ENCODE measurements at places on chromosomes 6 and 20.

DNA sequence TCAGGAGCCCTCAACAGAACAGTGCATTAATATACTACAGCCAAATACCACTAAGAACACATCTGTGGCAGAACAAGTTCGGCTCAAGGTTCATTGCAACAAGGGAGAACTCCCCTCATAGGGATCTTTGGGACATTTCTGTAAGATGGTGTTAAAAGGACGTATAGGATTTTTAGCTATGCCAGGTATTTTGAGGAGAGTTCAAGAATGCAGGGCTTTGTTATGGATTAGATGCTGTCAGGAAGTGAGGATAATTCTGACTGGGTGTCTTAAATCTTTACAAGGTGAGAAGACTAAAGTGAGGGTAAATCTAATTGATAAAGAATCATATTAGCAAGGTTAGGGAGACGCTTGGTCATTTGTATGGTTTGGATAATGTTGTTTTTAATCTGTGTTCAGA is 83.7 kb upstream of the AHI1 start:
- no peak for DNase-seq

GRCh38 chr20:63955281-63955826 is 862 bp downstream of the UCKL1 start:
- DNase-seq, result no peak

DNA sequence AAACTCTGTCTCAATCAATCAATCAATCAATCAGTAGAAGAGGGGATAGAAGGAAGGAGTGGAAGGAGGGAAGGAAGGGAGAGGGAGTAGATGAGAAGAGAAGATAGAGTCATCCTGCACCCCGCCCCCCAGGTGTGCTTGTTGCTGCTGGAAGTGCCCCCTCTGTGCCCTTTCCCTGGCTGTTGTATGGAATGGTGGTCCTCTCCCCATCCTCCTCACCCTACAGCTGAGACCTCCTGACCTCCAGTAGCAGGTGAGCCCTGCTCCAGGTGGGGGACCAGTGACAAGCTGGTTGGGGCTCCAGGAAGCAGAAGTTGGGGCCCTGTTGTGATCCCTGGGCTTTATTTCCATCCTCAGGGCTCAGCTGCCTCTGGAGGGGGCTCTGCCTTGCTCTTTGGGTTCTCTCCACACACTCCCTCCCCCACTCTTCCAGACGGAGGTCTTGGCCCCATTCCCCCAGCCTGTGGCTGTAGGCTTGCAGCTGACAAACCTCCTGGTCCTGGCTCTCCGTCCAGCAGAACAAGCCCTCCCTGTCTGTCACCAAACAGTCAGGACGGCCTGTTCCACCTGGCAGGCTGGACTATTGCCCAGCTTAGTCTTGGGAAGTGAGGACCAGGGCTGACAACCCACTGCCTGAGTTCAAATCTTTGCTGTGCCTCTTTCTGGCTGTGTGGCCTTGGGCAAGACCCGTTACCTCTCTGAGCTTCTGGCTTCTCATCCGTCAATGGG is 26.0 kb upstream of the SCRT2 start:
- DNase-seq, result no peak

- DNase-seq, result no peak
Observed at GRCh38 chr20:23079926-23080325, 6.2 kb downstream of the CD93 start.

- no peak for DNase-seq
Observed at GRCh38 chr6:7446619-7447325, 57.2 kb downstream of the RIOK1 start.

DNA sequence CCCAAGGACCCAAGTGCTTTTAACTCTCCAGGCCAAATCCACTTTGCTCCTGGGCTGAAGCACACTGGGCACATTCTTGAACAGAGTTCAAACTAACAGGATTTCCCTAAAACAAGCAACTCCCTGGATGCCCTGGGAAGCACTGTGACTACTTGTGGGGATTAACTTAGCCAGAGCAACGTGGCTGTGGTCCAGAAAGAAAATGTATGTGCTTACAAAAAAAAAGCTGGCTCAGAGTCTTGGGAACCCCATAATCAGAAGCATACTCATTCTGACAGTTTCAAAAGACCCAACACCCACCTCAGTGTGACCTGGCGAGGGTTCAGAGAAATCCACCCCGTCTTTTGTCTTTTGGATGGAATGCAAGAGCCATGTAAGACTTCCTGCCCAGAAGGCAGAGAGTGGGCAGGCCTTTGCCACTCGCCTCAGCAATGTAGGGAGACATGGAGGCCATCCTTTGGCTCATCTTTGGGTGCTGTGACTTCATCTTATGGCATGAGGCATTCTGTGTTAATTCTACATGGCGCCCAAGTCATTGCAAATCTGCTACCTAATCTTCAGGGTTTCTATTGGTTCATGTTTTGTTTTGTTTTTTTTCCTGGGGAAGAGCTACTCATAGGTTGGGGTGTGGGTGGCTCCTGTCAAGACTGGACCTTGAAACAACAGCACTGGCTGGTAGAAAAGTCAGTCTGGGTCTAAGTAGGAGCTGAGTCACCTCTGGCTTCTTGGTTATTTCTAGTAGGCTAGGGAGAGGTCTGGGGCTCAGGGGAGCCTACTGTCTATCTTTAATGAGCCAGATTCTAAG is 248.6 kb upstream of the SUPT3H start:
- no peak for DNase-seq

- DNase-seq, result no peak
Observed at GRCh38 chr6:51753635-51754034, 333.8 kb downstream of the PKHD1 start.

DNA sequence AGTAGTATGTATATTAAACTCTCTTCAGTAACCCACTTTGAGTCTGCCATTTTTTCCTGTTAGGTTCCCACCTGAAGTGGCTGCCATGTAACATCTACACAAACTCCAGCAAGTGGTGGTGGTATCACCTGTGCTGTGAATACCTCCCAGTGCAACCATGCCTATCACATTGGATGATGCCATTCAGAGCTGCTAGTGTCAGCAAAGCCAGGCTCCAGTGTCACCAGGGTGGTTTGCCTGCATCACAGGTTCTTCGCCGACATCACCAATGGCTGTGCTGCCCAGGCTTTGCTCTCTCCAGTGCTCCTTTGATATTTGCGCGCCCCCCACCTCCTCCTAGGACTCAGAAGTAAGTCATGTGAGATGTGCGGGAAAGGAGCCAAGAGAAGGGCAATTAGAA is 162.6 kb upstream of the FOXA2 start:
- no peak for DNase-seq

DNA sequence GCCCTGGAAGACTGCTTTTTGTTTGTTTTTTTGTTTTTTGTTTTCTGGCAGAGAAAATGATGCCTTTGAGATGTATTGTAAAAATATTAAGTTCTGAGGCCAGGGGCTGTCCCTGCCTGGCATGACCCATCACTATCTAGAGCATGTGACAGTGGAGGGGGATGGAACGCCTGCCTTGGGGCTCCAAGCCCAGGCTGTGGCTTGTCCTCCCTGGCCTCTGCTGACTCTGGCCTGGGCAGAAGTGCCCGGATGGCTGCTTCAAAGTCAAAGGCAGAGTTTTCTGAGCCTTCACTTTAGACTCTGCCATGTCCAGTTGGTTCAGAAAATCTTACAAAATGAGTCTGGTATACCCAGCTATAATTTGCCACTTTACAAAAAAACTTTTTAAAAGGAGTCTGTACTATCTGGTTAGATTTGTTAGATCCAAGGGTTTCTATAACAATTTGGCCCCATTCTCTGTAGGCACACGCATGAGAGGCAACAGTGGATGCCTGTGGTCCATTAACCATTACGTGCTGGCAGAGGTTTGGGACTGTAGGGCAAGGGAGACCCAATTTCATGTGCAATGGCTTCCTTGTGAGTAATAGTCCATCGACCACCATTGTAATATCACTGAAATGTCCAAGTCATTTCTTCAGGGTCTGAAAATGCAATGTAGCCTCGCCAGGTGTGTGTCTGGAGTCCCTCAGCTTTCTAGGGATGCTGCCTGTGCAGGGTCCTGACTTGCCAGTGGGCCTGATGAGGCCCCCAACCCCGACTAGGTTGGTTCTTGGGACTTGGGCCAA is 8.3 kb downstream of the PPP1R3G start:
- DNase-seq, result no peak

- DNase-seq, result no peak
Observed at GRCh38 chr6:99093456-99094190, 145.9 kb upstream of the FBXL4 start.

GRCh38 chr6:26594730-26595632 is 1.8 kb upstream of the ABT1 start:
- DNase-seq, result no peak

- no peak for DNase-seq
Observed at GRCh38 chr6:56814802-56815201, 140.1 kb upstream of the BEND6 start.

GRCh38 chr6:166998256-166999144 is 697 bp upstream of the CEP43 start:
- DNase-seq, result no peak

GRCh38 chr20:31708736-31709534 is 13.7 kb downstream of the BCL2L1 start:
- DNase-seq, result no peak

GRCh38 chr6:13561624-13562267 is 12.7 kb upstream of the SIRT5 start:
- DNase-seq, result no peak

GRCh38 chr6:169175360-169175887 is 78.2 kb downstream of the THBS2 start:
- DNase-seq, result no peak

GRCh38 chr6:92681401-92681800 is 738.0 kb downstream of the EPHA7 start:
- no peak for DNase-seq

DNA sequence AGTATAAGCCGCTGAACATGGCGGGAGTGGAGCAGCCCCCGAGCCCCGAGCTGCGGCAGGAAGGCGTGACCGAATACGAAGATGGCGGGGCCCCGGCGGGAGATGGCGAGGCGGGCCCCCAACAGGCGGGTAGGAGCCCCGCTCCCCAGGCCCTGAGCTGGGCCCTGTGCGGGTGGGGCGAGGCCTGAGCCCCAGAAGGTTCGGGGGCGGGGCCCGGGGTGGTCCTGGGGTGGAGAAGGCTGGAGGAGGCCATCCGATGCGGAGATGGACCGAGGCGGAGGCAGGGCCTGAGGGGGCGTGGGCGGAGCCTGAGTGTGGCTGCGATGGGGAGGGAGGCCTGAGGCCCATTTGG is 7.1 kb downstream of the L3MBTL1 start:
- DNase-seq, result no peak

- DNase-seq, result no peak
Observed at GRCh38 chr6:136611746-136612145, 61.5 kb upstream of the MAP7 start.

GRCh38 chr20:46797206-46797605 is 87.8 kb downstream of the SLC2A10 start:
- DNase-seq, result no peak

DNA sequence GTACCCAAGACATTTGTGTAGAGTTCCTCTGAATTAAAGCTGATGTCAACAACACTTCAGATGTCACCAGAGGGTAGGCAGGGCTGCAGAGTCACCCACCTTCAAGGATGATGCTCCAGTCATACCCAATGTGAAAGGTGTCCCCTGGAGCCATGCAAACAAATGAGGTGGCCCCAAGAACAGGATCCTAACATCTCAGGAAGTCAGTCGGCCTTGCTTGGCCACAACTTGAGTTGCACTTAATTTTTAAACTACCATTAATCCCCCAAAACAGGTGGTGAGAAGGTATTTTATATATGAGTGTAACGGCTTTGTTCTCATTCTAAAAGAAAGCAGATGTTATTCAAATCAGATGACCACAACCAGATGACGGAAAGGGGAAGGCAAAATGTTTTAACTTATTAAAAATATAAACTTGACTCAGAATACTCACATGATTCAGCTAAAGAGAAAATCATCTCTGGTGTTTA is 21.1 kb upstream of the SERPINB1 start:
- DNase-seq, result no peak

DNA sequence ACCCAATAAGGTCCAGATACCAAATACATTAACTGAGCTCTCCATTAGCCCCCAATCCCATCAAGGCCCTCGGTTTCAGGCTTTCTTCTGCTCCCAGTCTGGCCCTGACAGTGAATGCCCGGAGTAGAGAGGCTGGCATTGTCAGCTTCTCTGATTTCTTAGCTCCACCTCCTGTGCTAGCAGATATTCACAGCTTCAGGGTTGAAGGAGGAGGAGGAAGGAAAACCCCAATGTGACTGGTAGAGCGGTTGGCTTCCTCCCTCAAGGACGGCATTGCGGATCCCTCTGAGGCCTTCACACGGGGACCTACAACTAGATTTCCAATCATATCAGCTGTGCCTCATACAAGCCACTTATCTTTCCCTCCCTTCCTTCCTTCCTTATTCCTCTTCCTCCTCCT is 164.1 kb upstream of the SYNDIG1 start:
- no peak for DNase-seq

DNA sequence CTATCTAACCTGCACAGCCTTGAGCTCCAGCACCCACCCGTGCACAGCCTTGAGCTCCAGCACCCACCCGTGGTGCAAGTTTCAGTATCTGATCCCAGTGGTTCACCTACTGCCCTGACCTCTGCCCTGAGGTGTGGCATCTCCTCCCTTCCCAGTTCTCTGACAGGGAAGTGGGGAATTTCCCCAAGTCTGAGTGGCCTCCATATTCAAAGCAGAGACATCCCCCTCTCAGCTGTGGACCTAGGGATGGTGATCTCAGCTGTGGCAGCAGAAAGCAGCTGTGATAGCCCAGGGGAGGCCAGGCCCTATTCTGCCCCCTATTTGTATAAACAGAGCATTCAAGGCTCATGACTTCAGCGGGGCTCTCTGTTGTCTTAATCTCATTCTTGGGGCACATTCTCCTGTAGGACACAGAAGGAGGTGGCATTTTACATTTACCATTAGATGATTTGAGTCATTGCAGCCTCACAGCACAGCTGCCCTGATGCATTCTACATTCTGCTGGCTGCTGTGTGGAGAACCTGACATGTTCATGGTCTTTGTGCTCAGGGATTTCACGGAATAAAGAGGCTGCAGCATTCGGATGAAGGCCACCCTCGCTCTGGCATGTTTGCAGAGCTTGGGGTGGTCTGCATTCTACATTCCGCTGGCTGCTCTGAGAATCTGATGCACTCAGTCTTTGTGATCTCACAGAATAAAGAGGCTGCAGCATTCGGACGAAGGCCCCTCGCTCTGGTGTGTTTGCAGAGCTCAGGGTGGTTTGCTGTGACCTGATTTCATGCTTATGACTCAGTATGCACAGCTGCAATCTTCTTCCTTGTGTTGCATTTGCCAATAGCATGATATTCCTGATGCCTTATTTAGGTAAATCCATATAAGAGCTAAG is 16.9 kb downstream of the GPR31 start:
- DNase-seq, result no peak

DNA sequence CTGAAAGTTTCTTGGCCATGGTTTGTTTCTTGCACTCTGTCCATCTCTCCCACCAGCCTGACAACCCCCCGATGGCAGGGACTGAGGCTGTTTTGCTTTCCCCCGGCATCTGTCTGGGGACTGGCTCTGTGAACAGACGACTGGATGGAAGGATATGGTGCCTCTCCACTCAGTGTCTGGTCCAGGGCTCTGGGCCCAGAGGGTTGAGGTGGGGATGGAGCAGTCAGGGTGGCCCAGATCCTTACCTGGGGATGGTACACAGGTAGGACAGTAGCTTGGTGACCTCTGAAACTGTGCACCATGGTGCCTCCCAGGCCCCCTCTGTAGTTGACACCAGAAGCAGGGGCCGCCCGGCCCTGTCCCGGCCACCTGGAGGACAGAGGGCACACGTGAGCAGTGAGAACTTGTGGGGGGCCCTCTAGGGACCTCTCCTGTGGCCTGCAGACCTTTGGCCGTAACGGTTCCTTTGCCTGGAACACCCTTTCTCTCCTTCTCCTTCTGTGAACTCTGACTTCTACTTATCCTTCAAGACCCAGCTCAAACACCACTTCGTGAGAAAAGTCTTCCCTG is 29.5 kb downstream of the KIAA1755 start:
- DNase-seq, result no peak

- no peak for DNase-seq
Observed at GRCh38 chr20:23083553-23084220, 2.4 kb downstream of the CD93 start.

Data from activated naive CD4-positive, alpha-beta T cell (primary cell).